ENCODE measurements at places on chromosomes 7 and 10. TPM values are rescaled to one million over a fixed set of nuclear protein-coding genes. Genes with fewer than 3 reads are reported as not detected.

ZNF467 gene
- 0.34 TPM for total RNA-seq

ITIH5 gene
- total RNA-seq: 2.0 TPM

PLXDC2 gene
- total RNA-seq: 4.6 TPM

OR2A12 gene
- total RNA-seq: not detected

RNF148 gene
- 0.87 TPM for total RNA-seq

AUTS2 gene
- 2.5 TPM for total RNA-seq

EPO gene
- total RNA-seq: not detected

GPR26 gene
- not detected for total RNA-seq

LRRC4 gene
- not detected for total RNA-seq

TSPAN13 gene
- 24.3 TPM for total RNA-seq

HTR5A gene
- not detected for total RNA-seq

PRLHR gene
- total RNA-seq: not detected

BHLHA15 gene
- 0.64 TPM for total RNA-seq

CRHR2 gene
- not detected for total RNA-seq

NFE2L3 gene
- 22.7 TPM for total RNA-seq

TMEM184A gene
- total RNA-seq: 1.6 TPM

PTPN12 gene
- 35.5 TPM for total RNA-seq

DKK1 gene
- total RNA-seq: 35.2 TPM

ECHS1 gene
- 94.4 TPM for total RNA-seq

PYROXD2 gene
- 35.6 TPM for total RNA-seq

MRLN gene
- total RNA-seq: not detected

SNCG gene
- total RNA-seq: 10.8 TPM

IKZF1 gene
- not detected for total RNA-seq

PLAU gene
- 0.90 TPM for total RNA-seq

SPOCK2 gene
- total RNA-seq: 0.75 TPM

SAP25 gene
- total RNA-seq: not detected

ZNF425 gene
- total RNA-seq: 1.1 TPM

CLEC2L gene
- not detected for total RNA-seq

TMEM270 gene
- total RNA-seq: 0.93 TPM

SHTN1 gene
- total RNA-seq: 9.5 TPM

PRKCQ gene
- total RNA-seq: 3.7 TPM

FANK1 gene
- 0.85 TPM for total RNA-seq

ZEB1 gene
- total RNA-seq: 44.0 TPM

PLAC9 gene
- total RNA-seq: not detected

NXPH1 gene
- total RNA-seq: not detected

BLNK gene
- not detected for total RNA-seq

VPS37D gene
- 3.2 TPM for total RNA-seq

LRRD1 gene
- 0.15 TPM for total RNA-seq

FAM20C gene
- total RNA-seq: 87.9 TPM

PDGFA gene
- total RNA-seq: 11.5 TPM

NEUROD6 gene
- total RNA-seq: not detected

SPDYE18 gene
- total RNA-seq: not detected

APBB1IP gene
- not detected for total RNA-seq

FAM25A gene
- total RNA-seq: not detected

All from A375 (cell line).